T follicular helper cell (primary cell): ENCODE measurements at places on chromosomes 13 and 19.

GRCh38 chr13:54633456-54633855 is 1604.8 kb downstream of the OLFM4 start:
- DNase-seq, result no peak

- DNase-seq, result no peak
Observed at GRCh38 chr13:72686766-72687165, 40.7 kb downstream of the MZT1 start.

GRCh38 chr13:79621902-79622301 is 140.9 kb downstream of the NDFIP2 start:
- no peak for DNase-seq

DNA sequence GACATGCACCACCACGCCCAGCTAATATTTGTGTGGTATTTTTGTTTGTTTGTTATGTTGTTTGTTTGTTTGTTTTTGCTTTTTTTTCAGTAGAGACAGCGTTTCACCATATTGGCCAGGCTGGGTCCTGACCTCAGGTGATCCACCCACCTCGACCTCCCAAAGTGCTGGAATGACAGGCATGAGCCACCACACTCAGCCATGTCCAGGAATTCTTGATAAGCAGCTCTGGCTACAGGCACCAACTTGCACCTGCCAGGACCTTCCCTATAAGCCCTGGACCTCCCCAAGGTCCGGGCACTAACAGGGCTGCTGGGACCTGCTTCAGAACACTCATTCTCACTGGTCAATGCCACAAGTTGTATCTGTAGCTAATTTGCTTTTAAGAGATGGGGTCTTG is 48.7 kb downstream of the TINCR start:
- no peak for DNase-seq

GRCh38 chr19:22472180-22472637 is 50.1 kb upstream of the ZNF98 start:
- no peak for DNase-seq

- no peak for DNase-seq
Observed at GRCh38 chr13:110225003-110225402, 82.0 kb downstream of the COL4A1 start.

DNA sequence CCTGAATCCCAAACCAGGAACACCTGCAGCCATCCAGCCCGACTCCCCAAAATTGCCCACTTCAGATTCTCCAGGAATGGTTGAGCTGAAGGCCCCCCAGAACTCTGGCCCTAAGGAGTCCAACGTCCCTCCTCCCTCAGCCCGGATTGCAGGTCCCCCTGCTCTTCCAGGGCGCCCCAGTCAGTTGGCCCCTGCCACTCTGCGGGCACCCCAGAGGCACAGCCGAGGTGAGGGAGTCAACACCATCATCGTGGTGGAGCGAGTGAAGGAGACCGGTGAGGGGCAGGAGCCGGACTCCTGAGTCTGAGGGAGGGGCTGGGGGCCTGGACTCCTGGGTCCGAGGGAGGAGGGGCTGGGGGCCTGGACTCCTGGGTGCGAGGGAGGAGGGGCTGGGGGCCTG is 2.2 kb downstream of the GFY start:
- no peak for DNase-seq

GRCh38 chr19:1901940-1902404 is 3.2 kb upstream of the ADAT3 start:
- no peak for DNase-seq

DNA sequence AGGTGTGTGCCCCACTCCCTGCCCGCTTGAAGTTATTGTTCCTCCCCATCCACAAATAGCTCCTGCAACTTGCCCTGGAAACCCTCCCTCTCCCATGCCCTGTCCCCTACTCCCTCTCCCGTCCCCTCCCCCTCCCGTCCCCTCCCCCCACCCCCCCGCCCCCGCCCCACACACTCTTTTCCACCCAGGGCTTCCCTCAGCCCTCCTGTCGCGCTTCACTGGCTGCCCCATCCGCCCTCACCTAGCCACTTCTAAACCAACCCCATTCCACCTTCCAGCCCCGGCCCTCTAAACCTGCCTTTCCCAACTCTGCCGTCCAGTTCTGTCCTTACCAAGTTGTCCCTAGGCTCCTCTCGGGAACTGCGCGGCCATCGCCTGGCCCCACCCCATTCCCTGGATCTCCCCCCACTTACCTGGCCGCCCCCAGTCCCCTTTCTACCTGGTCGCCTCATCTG is 993 bp downstream of the RGL3 start:
- no peak for DNase-seq

DNA sequence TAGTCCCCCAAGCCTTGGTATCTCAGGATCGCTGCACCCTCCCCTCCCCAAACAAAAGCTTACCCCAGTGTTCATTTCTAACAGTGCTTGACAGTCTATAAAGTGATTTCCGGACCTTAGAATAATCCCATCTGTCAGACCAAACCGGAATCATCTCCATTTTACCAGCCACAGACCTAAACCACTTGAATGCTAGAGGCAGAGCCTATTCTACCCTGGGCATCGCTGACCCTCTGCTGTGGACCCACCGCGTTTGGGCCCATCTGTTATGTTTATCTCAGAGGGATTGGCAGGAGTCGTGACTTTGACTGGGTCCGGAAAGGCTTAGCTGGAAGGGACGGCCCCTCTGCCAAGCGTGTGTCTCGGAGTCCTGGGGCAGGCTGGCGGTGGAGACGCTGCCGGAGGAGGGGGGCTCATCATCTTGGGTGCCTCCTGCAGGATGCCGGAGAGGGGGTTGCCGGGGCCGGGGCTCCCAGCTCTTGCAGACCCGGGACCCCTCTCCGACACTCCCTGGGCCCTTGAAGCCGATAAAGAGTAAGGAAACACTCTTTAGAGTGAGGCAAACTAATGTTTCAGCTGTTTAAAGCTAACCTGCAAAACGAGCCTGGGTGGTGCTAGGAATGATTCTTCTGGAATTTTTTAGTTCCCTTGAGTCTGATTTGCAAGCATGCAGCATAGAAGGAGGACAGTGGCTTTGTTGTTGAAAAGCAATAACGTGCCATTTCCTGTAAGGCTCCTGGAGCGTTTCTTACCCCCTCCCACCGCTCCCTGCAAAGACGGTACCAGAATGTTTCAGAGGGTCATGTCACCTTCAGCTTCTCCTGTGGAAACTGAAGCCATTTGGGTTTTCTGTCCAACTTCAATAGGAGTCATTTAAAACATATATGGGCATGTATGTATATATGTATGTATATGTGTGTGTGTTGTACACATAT is 1.3 kb downstream of the SLC25A42 start:
- DNase-seq, result no peak

GRCh38 chr19:28489776-28490175 is 723.2 kb downstream of the UQCRFS1 start:
- no peak for DNase-seq

GRCh38 chr19:10288662-10289166 is 1.0 kb upstream of the ICAM5 start:
- no peak for DNase-seq

DNA sequence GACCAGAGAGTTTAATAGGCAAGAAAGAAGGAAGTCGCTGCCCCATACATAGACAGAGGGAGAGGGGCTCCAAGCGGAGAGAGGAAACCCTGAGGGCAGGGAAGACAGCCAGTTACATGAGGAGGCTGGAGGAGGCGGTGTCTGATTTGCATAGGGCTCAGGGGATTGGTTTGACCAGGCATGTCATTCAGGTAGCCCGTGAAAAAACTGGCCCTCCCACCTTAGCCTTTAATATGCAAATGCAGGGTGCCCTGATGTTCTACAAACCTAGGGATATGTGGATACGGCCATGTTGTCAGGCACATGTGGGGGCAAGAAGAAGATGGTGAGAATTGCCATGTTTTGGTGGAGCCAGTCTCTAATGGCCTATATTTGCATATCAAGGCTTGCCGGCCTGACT is 1461.6 kb downstream of the PCDH9 start:
- DNase-seq, result no peak

DNA sequence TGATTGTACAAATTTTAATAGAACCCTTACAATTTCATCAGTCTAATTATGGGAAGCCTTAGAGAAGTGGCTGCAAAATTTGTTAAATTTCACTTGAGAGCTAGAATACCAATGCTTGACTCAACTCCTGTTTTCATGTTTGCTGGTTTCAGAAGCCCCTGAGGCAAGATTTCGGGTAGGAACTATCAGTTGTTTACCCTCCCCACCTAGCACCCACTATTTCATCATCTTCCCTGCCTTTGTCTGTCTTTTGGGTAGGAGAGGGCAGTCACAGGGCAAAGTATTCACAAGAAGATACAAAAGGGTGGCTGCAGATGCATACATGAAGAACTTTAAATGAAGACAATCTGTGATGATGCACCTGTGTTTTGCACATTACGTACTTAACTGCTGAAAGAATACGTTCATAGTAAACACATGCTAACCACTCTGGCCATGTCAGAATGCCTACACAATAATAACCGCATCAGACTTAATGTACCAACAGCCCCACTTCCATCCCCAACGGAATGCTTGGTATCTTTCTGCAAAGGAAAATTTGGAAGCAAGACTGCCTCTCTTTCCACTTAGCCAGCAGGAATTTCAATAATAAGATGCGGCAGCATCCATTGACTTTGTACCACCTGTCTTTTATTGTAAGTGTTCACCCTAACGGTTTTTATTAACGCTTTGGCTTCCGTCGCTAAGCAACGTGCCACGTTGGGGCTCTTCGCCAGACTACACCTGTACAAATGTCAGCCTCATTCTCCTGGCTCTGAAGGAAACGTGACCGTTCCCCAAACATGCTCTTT is 30.4 kb downstream of the TPT1 start:
- DNase-seq, result no peak

GRCh38 chr19:29378126-29378525 is 147.7 kb upstream of the VSTM2B start:
- DNase-seq, result no peak

DNA sequence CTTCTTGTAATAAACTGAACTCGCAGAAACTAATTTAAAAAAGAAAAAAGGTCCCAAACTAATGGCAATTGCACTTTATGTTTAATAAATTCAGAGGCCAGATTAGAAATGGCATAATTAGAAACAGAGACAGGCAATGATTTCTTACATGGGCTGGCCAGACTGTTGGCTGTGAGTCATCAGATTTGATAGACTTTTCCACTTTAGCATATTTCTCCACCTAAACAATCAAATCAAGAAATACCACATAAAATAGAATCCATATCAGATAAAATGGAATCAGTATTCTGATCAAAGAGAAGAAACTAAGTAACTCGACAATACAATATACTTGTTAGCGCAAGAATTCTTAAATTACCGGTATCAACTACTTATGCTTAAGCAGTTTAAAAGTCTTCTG is 29.0 kb downstream of the EXOSC8 start:
- no peak for DNase-seq

DNA sequence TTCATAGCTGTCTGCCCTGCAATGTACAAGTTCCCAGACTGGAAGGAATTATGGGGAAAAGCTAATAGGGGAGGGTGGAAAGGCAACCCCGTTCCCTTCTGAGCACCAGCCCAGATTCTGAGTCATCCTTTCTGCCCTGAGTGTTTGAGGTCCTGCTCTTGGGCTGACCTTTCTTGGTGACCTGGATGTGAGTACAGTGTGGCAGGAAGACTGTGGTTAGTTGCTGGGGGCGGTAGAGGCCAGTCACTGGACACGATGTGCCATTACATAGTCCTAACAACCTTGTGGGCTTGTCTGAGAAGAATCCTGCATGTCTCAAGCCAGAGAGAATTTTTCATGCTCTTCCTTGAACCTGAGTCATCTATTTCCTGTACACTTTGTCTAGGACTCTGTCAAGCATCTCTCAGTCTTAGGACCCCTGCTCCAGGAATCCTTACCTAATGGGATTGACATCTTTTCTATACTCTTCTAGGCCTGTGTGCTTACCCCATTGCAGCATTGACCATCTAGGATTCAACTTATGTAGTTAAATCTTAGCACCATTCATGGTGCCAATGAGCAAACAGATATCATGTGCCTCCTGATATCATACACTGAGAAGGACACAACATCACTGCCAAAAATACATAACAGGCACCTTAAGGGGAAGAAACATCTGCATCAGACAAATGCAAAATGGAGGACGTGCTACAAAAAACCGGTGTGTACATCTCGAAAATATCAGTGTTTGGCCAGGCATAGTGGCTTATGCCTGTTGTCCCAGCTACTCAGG is 8.1 kb upstream of the ANGPTL4 start:
- DNase-seq, result no peak

- no peak for DNase-seq
Observed at GRCh38 chr13:45103449-45103848, 16.9 kb upstream of the GTF2F2 start.

DNA sequence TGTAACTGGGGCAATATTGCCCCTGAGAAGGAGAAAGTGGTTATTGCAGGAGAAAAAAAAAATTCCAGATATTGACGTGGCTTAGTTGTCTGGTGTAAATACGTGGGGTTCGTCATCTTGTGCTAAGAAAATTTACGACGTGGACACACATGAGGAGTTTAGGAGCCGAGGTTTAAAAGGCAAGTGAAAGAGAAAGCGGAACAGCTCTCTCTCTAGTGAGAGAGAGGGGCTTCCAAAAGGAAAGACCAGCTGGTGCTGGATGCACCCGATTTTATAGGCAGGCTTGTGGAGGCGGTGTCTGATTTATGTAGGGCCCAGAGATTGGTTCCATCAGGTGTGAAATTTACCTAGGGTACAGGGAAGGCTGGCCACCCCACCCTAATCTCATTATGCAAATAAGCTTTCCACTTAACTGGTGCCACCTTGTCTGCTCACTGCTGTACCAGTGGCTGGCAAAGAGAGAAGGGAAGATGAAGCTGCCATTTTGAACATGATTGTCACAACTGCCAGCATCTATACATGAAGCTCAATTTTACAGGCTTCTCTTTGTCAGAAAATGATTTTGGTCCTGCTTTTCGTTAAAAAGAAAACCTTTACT is 845.1 kb downstream of the DACH1 start:
- DNase-seq, result no peak
